ENCODE measurements at places on chromosomes 7 and 10.

DNA sequence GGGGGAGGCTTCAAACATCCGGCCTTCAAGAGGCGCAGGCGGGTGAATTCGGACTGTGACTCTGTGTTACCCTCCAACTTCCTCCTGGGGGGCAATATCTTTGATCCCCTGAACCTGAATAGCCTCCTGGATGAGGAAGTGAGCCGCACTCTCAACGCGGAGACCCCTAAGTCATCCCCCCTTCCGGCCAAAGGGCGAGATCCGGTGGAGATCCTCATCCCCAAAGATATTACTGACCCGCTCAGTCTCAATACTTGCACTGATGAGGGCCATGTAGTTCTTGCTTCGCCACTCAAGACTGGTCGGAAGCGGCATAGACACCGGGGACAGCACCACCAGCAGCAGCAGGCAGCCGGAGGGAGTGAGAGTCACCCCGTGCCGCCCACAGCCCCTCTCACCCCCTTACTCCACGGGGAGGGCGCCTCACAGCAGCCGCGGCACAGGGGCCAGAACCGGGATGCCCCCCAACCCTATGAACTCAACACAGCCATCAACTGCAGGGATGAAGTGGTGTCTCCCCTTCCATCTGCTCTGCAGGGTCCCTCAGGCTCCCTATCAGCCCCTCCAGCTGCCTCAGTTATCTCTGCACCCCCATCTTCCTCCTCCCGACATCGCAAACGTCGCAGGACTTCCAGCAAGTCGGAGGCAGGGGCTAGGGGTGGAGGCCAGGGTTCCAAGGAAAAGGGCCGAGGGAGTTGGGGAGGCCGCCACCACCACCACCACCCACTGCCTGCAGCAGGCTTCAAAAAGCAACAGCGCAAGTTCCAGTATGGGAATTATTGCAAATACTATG, 1.1 kb downstream of the MEPCE start:
- no peak for DNase-seq

DNA sequence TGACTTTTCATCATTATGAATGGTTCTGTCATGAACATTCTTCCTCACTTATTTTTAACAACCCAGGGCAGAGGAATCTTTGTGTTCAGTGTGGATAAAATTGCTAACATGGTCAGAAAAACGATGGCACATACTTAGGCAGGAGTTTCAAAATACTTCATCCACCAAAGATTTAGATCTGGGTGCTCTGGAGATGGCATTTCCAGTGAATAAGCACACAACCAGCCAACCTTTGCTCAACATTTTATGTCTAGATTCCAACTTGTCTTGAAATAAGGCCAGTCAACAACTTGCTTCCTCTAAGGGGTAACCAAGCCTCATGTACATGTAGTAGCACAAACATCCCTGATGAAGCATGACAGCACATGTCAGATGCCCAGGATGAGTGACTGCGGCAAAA, 33.4 kb upstream of the ADRB1 start:
- no peak for DNase-seq

- no peak for DNase-seq
Observed at GRCh38 chr7:39091774-39092173, 114.1 kb downstream of the POU6F2 start.

- no peak for DNase-seq
Observed at GRCh38 chr10:60031664-60032063, 125.3 kb upstream of the CCDC6 start.

GRCh38 chr7:131173145-131173890, 154.4 kb upstream of the MKLN1 start:
- no peak for DNase-seq

DNA sequence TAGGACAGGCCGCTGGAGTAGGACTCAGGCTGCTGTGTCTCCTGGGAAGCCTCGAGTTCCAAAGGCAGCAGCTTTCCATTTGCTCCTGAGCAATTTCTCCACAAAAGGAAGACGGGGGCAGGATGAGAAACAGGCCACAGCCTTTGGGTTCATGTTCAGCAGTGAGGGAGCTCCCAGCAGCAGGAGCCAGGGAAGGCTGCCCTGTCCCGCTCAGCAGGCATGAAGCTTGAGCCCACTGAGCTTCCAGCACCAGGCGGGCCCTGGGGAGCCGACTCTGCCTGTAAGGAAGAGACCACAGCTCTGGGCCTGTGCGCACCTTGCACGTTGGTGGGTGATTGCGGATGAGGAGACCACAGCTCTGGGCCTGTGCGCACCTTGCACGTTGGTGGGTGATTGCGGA, 527.2 kb downstream of the TCERG1L start:
- DNase-seq: no peak

Measured in activated naive CD4-positive, alpha-beta T cell (primary cell).